ENCODE measurements at places on chromosomes 7 and 10. TPM values are rescaled to one million over a fixed set of nuclear protein-coding genes. Genes with fewer than 3 reads are reported as not detected.

Gene SKAP2
- total RNA-seq: 7.0 TPM

DNA sequence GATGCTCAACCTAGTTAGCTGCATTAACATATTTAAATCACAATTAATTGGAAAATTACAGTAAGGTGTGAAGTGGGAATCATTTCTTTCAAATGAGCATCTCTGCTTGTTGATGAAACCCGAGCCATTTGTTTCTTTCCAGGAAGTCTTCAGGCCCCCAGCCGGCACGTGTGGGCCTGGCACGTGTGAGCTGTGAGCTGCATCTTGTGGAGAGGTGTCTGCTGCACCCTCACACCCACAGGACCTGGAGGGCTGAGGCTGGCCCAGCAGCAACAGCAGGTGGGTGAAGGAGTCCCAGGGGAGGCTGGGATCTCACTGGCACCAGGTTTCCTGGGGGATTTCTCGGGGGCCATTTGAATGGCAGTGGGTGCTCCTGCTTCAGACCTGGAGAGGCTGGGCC is 372.5 kb upstream of the MKI67 start:
- no peak for DNase-seq
- no peak overlapping the region for H3K4me3 ChIP-seq
- H3K36me3 ChIP-seq: no peaks in the 10 kb centered on the region
- peaks cover 1% of the 10 kb centered on the region for H3K27me3 ChIP-seq

DNA sequence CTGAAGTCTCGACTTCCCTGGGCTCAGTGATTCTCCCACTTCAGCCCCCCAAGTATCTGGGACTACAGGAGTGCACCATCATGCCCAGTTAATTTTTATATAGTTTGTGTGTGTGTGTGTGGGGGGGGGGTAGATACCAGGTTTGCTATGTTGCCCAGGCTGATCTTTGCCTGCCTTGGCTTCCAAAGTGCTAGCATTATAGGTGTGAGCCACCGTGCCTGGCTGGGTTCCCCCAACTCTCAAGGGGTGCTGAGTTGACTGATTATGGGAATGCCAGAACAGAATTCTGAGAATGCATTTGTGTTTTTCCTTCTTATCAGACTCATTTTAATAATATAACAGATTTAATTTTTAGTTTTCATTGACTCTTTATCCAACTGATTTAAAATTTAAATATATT is 19.5 kb downstream of the RPA3 start:
- DNase-seq: no peak
- H3K4me3 ChIP-seq: no peak overlapping the region
- peaks cover 11% of the 10 kb centered on the region for H3K36me3 ChIP-seq
- peaks cover 32% of the 10 kb centered on the region for H3K4me1 ChIP-seq
- H3K27me3 ChIP-seq: no peaks in the 10 kb centered on the region
- no peak overlapping the region for H3K27ac ChIP-seq

GRCh38 chr10:67607472-67607871 is 88.5 kb downstream of the CTNNA3 start:
- H3K27me3 ChIP-seq: peaks cover 4% of the 10 kb centered on the region
- H3K4me1 ChIP-seq: peaks cover 22% of the 10 kb centered on the region
- H3K36me3 ChIP-seq: no peaks in the 10 kb centered on the region
- no peak overlapping the region for H3K27ac ChIP-seq
- peak; percentile 19 for DNase-seq

DNA sequence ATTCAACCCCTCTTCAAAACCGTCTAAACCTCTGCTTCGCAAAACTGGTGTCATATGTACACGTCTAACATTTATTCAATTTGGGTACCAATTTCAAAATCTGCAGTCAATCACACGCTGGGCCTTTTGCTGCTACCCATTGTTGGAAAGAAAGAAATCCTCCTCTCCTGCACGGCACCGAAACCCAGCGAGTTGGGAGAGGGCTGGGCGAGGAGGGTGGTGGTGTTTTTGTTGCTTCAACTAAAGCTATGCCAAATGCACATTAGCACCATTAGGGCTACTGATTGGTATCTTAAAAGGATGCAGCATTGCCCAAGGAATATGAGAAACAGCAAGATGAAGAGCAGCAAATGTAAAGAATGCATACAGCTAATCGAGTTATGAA is 7.8 kb downstream of the EBF3 start:
- peaks cover 16% of the 10 kb centered on the region for H3K4me1 ChIP-seq
- peaks cover 48% of the 10 kb centered on the region for H3K27me3 ChIP-seq
- H3K27ac ChIP-seq: no peak overlapping the region
- H3K4me3 ChIP-seq: no peak overlapping the region
